ENCODE measurements at places on chromosomes 6 and 20. TPM values are rescaled to one million over a fixed set of nuclear protein-coding genes. Genes with fewer than 3 reads are reported as not detected.

GRCh38 chr6:122790028-122790422, 967 bp downstream of the SMPDL3A start:
- DNase-seq = no peak

DNA sequence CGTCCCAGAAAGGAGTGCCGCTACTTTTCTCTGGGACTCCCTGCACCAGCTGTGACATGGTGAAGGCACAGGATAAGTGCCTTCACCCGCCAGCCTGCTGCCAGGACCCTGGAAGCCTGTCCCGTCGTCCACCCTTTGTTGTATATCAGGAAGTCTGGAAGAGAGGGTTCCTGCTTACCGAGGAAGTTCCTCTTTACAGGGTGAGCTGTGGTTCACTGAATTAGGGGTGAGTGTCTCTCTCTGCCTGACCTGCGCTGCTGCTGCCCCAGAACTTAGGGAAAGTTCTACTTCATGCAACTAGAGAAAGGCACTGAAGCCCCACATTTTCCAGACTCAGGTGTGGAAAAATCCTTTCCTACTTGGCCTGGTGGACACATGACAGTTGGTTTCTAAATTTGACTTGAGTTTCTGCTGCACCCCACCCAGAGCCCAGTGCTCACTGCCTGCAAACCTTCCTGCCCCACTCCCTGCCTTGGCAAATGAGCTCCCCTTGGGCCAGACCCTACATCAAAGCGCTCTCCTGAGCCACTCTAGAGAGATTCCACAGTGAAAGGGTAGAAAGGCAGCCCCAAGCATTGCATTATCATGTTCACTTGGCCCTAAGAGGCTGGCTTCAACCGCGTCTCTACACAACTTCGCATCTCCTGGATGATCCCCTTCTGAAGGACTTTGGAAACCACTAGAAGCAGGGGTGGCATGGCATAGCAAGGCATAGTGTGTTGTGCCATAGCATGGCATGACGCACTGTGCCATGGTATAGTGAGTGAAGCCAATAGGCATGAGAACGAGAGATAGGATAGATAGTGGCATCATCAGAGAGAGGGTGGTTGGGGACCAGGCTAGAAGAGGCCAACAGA, 215.8 kb upstream of the CDYL start:
- DNase-seq = no peak

GRCh38 chr6:163354761-163355425, 59.6 kb upstream of the QKI start:
- no peak for DNase-seq

- DNase-seq = no peak
Observed at GRCh38 chr6:148453906-148454305, 111.3 kb downstream of the SASH1 start.

DNA sequence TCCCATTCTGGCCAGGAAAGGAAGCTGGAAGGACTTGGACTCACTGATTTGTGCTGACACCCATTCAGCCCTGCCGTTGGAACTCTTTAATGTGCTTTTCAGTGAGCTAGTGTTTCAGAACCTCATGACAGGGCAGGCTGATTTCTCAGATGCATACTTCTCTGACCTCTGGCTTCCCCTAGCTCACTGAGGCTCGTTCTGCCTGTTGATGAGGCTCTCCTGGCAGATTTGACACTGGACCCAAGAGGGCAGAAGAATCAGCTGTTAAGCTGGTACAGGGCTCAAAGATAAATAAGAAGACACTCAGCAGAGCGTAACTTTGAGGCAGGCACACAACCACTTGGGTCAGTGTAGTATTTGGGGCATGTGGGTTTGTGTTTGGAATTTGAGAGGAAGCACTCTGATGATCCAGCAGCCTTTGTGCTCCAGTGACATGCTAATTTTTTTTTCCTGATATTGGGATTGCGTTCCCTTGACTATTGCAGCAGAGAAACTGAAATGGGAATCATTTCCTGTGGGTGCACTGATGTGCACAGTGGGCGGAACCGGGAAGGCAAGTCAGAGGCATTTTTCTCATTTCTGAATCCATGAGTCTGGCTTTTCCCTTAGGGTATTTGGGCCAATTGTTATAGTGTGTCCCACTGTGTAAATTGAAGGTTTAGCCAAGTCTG, 80.2 kb downstream of the CARMIL1 start:
- no peak for DNase-seq

CTSA gene
- total RNA-seq = 292 TPM

NRSN2 gene
- 8.7 TPM for total RNA-seq

Data from mucosa of descending colon (tissue), 3 donors.